ENCODE measurements at places on chromosomes 12 and 14.

- no peak for DNase-seq
These were observed 20.2 kb downstream of the RDH12 start for GRCh38 chr14:67721875-67722274.

DNA sequence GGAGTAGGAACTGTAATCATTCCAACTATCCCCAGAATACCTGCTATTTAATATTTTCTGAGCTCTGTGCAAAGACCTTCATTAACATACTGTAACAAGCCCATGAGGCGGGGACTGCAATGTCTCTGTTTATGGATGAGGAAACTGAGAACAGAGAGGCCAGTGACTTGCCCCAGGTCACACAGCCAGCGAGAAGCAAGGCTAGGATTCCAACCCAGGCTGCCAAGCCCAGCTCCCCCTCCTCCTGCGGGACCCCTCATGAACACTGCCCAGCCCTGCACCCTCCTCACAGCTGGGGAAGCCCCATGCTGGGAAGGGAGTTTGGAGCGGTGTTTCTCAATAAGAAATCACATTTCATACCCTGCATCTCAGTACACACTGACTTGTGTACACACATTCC, 10.9 kb downstream of the HVCN1 start:
- DNase-seq, result no peak

GRCh38 chr12:94732367-94732990, 82.1 kb upstream of the TMCC3 start:
- no peak for DNase-seq

DNA sequence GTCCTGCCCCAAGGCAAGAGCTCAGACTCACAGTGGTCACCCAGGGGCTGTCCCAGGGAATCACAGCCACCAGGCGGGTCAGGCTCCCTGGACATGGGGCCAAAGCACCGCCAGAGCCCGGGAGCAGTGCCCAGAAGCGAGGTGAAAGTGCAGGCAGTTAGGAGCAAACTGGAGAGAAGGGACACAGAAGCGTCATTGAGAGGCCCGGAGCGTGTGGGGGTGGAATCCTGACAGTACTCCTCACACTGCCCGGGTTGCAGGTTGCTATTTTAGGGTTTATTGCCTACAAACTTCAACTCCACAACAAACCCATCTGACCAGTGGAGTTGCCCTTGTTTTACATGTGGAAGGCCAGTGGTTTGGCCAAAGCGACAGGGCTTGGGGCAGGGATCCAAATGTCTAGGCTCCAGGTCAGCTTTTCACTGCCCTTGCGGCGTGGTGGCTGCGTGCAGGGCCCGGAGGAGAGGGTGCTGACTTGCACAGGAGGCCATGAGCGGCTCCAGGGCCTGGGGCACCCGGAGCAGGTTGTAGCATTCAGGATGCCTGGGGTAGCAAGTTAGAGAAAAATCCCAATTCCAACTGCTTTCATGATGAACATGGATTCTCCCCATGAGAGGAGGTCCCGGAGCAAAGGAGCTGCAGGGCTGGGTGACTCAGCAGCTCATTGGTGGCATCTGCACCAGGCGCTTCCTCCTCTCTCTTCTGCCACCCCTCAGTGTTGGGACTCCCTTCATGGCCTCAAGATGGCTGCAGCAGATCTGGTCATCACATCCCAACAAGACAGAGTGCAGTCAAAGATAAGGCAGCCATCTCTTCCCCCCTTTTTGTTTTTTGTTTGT, 112.3 kb upstream of the NCOR2 start:
- DNase-seq, result no peak

- DNase-seq, result no peak
These were observed 174.7 kb downstream of the SLC2A13 start for GRCh38 chr12:39931231-39931630.

- DNase-seq, result no peak
These were observed 21.9 kb downstream of the YBX3 start for GRCh38 chr12:10701131-10701681.

DNA sequence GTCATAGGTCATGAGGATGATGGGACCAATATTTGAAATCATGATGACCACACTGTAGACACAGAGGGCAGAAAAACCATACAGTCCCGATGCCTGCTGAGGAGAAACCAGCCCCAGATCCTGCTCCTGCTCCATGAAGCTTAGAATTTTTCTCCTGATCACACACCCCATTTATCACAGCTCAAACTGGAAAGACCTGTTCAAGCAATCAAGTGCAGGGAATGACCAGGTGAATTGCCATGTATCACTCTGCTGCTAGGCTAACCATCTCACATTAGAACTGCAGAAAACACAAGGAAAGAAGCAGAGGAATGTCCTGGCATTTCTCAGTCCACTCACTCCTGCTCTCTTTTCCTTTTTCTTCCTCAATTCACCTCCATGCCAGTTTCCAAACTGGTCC, 18.1 kb downstream of the MANSC1 start:
- DNase-seq, result no peak

DNA sequence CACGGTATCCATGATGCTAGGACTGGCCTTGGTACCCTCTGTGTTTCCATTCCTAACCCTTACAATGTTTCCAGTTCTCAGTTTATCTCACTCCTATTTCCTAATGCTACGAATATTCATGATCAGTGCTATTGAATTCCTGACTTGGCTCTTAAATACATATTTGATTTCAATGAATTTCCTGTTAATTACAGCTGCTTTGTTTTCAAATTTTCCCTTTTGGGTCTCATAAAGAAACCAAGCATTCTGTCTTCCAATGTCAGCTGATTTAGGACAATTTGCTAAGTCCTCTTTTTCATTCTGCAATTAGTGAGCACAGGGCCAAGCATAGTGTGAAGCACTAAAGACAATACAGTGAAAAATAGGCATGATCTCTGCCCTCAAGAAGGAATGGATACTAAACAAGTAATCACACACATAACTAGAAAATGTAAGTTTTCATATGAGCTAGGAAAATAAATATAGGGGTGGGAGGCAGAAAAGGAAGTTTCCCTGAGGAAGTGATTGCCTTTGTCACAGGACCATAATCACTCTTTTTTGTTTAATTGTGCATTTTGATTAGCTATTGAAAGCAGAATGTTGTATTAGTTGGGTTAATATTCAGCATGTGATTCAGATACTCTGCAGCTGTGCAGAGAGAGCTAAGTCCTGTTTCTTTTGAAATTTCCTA, 88.5 kb downstream of the KCNC2 start:
- no peak for DNase-seq

GRCh38 chr12:52006726-52007157, at the start of gene TAMALIN:
Gene TAMALIN, plus strand, starts transcription at chr12:52006946. Its CDS starts 74 bp downstream, at chr12:52007020.
- peak; percentile 81 for DNase-seq

DNA sequence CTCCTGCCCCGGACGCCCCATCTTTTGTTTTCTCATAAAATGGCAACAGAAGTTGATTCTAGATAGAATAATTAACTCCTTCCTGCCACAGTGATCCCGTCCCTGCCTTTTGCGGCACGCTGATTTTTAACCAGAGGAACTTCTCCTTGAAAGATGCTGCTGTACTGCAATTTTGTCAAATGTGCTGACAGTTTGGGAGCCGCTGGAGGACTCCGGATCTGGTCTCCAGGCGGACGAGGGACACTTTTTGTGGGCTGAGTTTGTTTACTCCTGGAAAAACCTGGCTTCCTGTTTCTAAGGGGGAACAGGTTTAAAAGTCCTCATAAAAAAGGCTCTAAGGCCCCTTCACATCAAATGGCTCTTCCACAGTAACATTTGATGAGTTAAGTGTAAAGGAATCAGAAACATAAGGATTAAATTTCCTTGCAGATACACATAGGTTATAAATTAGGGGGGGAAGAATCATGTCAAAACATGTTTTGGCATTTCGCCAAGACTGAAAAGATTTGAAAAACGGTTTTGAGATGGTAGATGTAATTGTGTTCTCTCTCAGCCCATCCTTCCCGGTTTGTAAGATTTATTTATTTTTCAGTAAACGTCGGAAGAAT, 15.5 kb downstream of the FZD10 start:
- no peak for DNase-seq

DNA sequence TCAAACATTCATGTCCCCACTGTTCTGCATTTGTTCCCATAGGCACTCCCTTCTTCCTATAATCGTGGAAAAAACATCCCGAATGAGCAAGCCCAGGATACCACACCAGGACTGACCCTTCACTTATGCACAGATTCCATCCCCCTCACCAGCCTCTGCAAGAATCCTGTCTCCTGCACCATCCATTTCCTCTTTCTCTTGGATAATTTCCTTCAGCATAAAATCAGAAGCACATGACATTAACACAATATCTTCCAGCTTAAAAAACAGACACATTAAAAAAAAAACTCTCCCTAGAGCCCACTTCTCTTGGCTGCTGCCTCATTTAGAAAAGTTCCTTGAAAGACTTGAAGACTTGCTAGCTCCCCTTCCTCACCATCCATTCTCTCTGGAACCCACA, 120.9 kb upstream of the CPSF6 start:
- no peak for DNase-seq

Measured in BE2C (cell line).